Activated naive CD8-positive, alpha-beta T cell treated with anti-CD3 and anti-CD28 coated beads, Interleukin-2, amount 10 ng/mL, durations not matched to agents 7 days and 5 days (primary cell): ENCODE measurements at places on chromosomes 6 and 20. TPM values are rescaled to one million over a fixed set of nuclear protein-coding genes. Genes with fewer than 3 reads are reported as not detected.

PLN gene
- not detected for total RNA-seq

POPDC3 gene
- not detected for total RNA-seq

GGTLC1 gene
- not detected for total RNA-seq

GRCh38 chr6:54284161-54284860, 23.9 kb upstream of the TINAG start:
- DNase-seq: no peak

DNA sequence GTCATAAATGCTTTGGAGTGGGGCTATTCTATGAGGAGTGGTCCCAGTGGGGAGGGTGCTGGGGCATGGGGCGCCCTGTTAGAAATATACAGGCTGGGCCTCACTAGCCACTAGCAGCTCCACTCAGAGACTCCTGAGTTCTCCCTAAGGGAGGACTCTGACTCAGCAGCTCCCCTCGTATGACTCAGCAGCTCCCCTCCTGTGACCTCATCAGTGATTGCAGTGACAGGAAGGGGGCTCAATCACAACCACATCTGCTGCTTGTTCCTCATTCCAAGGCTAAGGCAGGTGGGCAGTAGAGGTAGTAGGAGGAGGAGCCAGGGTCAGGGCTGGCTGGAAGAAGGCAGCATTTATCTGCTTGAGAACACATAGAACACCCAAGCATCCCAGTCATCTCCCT, 73.7 kb downstream of the PRND start:
- DNase-seq: no peak

DNA sequence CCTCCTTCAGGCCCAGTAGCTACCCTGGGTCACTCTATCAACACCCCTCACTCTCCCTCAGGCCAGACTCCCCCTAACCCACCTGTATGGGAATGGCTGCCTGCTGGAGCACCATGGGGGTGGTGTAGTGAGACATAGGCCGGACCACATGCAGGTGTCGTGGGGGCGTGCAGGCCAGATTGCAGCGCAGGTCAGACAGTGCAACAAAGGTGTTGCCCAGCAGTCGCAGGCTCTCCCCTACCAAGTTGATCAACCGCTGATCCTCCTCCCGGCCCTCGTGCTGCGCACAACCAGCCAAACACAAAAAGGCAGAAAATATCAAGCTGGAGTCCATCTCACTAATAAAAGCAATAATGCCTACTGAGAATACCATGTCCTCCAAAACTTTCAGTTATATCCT, 7.1 kb downstream of the BAG6 start:
- no peak for DNase-seq

- DNase-seq: no peak
These were observed 16.6 kb downstream of the DCDC2 start for GRCh38 chr6:24340998-24341938.
